ENCODE measurements at places on chromosomes 11 and 22.
A peak's percentile ranks its signal among the peaks of the same experiment; 100 is the strongest.

GRCh38 chr11:16863389-16863788 is 124.9 kb downstream of the C11orf58 start:
- DNase-seq = no peak

DNA sequence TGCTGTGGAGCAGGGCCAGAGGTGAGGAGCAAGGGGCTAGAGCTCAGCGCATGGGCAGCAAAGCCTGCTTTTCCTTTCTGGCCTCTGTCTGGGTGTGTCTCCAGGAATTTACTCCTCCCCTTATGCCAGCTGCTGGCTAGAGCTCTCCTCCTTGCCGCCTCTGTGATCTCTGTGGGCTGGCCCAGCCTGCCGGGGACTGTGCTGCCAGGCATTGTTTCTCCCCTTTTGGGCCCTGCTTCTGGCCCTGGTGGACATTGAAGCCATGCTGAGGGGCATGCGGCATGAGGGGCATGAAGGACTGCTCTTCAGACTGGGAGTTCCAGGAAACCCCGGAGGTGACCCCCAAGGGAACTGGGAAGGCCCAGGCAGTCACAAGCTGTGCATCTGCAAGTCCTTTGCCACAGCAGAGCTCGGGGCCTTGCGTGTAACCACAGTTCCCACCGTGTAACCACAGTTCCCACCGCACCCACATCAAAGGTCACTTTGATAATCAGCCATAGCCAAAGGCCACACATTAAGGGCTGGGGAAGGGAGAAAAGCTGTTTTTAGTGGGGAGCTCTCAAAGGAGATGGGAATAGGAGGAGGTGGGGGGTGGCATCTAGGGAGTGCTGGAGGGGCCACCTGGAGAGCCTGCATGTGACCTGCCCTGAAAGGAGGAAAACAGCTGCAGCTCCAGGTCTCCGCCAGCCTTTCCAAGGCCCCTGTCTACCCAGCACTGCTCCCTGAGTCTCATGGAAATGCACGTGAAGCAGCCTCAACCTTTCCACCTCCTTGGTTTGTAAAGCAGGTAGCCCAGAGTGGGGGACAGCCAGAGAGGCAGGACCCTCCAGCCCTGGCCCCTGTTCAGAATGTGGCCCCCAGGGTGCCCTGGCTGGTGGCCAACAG is 62.3 kb downstream of the PPFIBP2 start:
- DNase-seq = no peak

GRCh38 chr22:28989035-28989464 is 72.6 kb downstream of the C22orf31 start:
- DNase-seq = no peak

GRCh38 chr11:106015066-106015465 is 7.0 kb downstream of the MSANTD4 start:
- DNase-seq = no peak

- DNase-seq = no peak
Measured at GRCh38 chr11:34050581-34051348, 766 bp upstream of the CAPRIN1 start.

GRCh38 chr22:43356881-43357280 is 13.7 kb upstream of the SCUBE1 start:
- peak; percentile 69 for DNase-seq

GRCh38 chr11:94533206-94533605 is 10.5 kb upstream of the FUT4 start:
- DNase-seq = no peak

DNA sequence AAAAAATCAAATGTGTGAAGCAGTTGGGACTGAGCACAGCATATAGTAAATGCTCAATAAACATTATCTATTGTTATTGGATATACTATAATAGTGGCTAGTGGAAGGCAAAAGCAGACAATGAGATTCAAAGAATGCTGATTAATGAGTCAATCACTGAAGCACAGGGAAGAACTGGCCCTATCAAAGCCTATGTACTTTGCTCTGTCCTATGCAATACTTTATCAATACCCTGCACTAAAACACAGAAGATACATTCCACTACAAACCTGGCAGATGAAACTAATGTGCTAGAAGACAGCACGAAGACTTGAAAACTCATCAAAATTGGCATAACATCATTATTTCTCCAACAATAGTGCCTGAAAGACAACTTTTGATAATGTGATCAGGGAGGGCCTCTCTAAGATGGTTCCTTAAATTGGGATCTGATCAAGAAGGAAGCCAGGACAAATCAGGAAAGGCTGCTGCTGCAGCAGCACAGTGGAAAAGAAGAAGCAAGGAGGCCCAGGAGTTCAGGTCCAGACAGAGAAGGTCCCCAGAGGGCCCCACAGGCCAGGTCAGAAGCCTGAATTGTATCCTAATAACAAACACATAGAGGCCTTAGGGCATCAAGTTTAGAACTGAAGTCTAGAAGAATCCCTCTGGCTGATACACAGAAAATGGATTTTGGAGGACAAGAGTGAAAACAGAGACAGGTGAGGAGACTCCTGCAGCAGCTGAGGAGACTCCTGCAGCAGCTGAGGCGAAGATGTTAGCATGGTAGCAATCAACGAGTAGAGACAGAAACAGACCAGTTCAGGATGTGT is 18.6 kb downstream of the PI4KA start:
- DNase-seq = no peak

- DNase-seq = no peak
Measured at GRCh38 chr11:117073539-117073938, 24.7 kb downstream of the SIK3 start.

GRCh38 chr22:31826443-31826842 is 72.6 kb downstream of the DEPDC5 start:
- no peak for DNase-seq

DNA sequence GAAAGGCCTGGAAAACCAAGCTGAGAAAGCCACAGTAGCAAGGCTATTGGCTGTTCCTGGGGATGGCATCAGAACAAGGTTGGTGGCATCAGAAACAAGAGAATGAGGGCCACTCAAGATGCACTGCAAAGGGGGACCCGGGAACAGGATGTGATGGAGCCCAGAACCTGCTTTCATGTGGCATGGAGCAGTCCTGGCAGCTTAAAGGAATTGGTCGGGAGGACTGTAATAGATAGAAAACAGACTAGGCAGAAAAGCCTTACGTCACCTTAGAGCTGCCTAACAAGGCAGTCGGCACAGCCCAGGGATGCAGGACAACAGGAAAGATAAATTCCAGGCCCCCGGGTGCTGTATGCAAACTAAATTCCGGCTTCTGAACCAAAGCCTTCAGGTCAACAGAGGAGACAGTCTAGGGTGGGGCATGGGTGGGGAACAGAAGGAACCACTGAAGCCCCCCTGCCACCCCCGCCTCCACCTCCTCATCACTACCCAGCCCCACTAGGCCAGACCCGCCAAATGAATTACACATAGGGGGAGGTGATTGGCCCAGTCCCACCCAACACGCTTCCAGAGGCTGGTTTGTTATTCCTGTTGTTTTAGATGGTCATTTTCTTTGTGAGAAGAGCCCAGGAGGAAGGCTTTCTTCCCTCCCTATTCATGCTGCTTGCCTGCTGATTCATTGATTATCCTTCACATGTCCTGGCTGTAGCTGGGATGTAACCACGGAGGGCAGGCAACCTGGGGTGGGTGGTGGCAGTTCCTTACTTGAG is 25.7 kb upstream of the LRRC55 start:
- DNase-seq = no peak

- peak; percentile 87 for DNase-seq
Measured at GRCh38 chr22:24977370-24978221, 25.1 kb downstream of the KIAA1671 start.

DNA sequence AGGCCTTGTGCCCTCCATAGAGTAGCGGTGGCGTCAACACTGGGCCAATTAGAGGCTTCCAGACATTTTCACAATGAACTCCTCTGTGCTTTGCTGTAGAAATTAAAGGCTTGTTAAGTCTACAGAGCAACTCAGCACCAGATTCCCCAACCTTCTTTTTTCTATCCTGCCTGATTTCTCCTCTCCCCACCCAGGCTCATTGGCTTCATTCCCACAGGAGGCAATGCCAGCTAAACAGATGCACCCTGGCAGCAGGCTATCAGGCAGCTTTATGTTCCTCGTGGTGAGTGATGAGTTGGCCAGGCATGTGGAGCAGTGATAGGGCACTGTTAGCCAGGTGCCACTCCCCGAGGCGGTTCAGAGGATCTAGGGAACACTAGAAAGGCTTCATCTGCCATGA is 4.8 kb downstream of the DIXDC1 start:
- DNase-seq = peak; percentile 30

Data from posterior vena cava (tissue), 2 donors.